H1 (cell line): ENCODE measurements at places on chromosomes 11 and 22.

DNA sequence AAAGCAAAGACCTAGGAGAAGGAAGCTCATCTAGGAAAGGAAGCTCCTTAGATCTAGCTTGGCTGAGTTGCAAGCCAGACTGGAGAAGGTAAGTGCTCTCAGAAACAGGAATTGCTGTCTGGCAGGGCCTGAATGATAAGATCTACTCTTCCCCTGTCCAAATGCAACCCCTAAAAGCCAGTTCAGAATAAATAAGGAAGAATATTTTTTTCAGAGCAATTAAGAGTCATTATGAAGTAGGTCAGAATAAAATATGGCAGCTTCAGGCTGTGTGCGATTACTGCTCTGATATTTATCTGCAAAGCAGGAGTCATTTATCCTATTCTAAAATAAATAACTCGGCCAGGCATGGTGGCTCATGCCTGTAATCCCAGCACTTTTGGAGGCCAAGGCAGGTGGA is 82.1 kb downstream of the PIWIL4 start:
- DNase-seq, result no peak

GRCh38 chr11:76174330-76174729 is 32.0 kb downstream of the WNT11 start:
- DNase-seq, result no peak

DNA sequence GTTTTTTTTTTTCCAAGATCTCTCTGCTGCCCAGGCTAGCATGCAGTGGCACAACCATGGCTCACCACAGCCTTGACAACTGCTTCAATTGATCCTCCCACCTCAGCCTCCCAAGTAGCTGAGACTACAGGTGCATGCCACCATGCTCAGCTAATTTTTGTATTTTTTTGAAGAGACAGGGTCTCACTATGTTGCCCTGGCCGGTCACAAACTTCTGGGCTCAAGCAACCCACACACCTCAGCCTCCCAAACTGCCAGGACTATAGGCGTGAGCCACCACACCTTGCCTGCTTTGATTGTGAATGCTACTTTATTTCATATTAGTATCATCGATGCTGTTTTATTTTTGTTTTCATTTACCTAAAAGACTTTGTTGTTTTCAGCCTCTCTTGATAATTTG is 81.5 kb upstream of the GNAZ start:
- DNase-seq, result no peak

GRCh38 chr11:134801570-134801969 is 389.5 kb upstream of the B3GAT1 start:
- DNase-seq, result no peak

DNA sequence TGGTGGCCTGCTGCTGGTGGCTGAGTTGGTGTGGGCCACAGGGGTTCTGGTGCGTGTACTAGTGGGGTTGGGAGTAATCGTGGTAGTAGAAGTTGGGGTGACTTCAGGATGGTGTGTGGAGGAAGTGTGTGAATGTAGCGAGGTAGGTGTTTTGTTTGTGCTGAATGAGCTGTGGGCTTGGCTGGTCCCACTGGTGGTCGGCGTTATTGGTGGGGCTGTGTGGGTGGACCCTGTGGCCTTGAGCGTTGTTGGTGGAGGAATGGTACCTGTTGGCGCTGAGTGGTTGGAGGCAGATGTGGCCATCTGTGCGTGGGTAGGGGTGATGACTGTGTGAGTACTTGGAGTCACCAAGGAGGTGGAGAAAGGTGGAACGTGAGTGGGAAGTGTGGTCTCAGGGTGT is 18.4 kb downstream of the MUC6 start:
- no peak for DNase-seq

DNA sequence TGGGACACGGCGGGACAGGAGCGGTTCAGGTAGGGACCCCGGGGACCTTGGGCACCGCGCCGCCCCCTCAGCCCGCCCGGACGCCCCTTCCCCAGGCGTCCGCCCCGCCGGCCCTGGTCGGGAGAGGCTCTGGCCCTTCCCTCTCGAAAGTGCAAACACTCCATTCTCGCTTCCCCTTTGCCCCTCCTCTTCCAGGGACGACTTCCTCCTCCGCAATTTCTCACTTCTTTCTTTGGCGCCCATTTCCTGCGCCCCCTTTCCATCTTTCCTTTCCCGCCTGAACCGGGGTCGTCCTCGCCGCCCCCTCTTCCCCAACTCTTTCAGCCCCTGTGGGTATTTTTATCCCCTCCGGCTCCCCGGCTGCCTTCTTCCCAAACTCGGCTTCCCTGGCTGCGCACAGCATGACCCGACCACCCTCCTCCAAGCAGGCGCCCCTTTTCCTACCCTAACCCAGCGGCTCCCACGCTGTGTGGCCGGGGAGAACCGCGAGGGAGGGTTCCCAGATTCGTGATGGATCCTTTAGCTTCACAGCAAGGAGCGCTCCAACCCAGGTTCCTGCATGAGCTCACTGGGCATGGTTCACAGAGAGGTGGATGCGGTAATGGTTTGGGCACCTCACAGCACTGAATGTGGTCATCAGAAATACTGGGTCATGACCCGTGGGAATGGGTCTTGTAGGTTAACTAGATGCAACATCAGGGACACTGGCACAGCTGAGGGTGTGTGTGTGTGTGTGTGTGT is 689 bp downstream of the RAB39A start:
- DNase-seq, result no peak

DNA sequence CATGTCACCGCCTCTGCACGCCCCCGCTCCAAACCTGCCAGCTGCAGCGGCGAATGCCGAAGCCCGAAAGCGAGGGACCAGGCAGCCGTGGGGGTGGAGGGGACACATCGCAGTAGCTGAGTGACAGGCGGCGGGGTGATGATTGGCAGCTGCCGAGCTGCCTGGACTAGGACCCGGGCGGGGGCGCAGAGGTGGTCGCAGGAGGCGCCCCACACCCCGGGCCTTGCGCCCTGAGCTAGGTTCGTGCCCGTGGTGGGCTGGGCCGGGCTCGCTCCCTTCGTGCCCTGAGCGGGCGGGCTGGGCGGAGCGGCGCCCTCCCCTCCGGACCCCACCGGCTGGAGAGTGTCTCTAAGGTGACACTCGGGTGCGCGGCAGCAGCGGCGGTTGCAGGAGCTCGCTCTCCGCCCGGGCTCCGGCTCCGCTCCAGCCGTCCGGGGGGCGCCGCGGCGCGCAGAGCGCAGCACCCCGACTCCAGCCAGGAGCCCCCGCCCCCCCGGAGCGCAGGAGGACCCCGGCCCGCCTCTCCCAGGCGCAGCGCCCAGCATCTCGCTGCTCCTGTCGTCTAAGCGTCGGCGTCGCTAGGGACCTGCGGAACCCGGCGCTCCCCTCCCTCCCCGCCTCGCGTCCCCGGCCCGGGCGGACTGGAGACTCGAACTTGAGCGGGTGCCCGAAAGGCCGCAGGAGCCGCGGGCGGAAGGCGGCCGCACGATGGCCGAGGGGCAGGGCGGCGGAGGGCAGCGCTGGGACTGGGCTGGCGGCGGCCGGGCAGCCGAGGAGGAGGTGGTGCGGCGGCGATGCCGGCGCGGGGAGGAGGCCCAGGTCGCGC is 14.5 kb upstream of the DGKZ start:
- no peak for DNase-seq

DNA sequence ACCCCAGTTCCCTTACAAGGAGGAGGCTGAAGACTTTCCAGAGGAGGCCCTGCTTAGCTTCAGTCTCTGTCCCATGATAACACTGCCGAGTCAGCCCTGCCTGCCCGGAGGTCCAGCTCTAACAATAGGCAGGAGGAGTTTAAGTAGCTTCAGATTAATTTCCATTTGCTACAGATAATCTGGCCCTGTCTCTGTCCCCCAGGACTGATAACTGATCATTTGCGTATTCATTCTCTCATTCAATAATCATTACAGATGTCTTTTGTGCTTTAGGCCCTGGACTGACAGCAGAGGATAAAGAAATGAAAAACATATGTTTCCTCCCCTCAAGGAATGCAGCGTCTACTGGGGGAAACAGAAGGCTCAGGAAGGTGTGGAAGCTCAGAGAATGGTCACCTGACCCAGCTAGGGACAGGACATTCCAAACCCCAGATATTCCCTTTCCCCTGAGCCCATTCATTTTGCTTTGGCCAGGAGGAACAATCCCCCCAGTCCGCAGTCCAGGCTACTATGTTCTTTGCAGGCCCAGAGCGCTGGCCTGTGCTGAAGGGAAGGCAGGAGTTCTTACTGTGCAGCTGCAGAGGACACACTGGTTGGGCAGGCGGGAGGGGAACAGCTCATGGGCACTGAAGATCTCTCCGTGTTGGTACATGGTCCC is 20.8 kb downstream of the CHRDL2 start:
- DNase-seq, result no peak

- DNase-seq, result no peak
Measured at GRCh38 chr22:37320726-37321677, 38.7 kb downstream of the CYTH4 start.

DNA sequence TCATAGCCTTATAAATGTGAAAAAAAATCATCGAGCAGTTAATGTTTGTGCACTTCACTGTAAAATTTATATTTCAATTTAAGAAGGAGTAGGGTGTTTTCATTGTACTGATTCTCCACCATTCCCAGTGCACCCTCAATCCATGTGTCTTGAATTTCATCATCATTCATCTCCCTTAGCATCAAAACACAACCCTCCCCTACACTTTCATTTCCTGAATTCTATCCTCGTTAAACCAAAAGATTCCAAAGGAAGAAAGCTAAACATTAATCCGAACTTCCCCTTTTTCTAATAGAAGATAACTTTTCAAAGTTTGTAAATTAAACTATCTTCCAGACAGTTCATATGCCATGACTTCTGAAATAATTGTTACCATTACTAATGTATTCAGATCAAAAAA is 34.1 kb upstream of the OR8B8 start:
- DNase-seq, result no peak

GRCh38 chr22:44330188-44330743 is 17.5 kb upstream of the SHISAL1 start:
- DNase-seq, result no peak

- peak; percentile 79 for DNase-seq
Measured at GRCh38 chr11:128694618-128695481, 978 bp downstream of the FLI1 start.

DNA sequence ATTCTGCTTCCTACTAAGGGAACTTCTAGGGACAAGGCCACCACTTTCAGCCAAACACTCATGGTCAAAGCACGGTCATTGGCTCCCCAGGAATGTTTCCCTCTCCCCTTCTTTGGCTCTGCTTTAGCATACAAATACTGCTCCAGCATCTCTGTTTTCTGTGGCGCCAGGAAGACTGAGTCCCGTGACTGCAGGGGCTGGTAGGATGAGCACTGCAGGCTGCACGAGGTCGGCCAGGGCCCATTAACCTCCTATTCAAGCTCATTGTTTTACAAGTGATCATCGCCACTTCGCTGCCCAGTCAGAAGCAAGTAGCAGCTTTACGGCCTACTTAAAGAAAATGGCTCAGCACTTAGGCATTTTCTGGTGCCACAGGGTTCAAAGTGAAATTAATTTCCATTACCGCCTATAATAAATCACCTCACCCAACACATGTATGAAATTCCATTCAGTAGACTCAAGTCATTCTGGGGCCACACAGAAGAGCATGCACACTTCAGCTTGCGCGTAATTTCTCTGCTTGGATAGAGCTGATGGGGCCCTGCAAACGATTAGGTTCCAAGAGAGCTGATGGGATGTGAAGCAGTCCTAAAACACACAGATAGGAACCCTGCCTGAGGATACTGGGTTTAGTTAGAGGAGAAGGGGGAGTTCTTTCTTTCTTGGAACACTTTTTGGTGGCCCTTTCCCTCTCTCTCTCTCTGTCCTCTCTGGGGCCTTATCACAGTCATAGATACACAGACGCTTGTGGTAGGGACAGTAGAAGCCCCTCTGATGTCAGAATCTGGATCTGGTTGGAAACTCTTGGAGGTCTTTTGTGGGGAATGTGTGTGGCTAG is 173.7 kb downstream of the KIF18A start:
- peak; percentile 59 for DNase-seq

DNA sequence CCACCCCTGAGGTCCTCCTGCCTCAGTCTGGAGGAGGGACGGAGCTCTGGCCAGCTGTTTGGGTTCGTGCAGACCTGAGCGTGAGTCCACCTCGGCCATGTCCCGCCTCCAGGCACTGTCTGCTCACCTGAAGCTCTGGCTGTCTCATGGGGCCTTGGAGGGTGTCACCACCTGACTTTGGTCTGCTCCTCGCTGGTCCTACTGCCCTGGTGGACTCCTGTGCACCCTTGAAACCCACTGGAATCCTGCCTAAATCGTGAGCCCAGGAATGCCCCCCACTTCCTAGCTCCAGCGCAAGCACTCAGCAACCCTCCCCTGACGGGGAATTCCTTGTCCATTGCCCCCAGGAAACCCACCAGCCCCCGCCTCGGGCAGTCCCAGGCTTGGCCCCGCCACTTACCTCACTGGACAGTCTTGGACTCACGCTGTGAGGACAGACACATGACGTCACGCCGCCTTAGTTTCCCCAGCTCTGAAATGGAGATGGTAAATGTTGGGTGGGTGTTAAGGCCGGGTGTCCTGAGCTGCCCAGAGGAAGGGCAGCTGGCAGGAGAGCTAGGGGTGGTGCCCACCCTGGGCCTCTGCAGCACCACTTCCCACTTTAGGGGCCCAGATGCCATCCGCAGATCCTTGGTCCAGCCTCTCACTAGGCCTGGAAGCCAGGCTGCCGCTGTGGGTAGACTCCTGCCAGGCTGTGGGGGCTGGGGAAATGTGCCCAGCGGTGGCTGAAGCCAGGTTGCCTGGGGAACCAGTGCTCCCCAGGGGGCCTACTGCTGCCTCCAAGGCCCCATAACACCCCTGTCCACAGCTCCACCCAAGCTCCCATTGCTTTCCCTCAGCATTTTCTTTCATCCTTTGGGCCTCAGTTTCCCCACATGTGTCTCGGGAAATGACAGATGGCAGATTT is 18.2 kb upstream of the TBX1 start:
- no peak for DNase-seq

DNA sequence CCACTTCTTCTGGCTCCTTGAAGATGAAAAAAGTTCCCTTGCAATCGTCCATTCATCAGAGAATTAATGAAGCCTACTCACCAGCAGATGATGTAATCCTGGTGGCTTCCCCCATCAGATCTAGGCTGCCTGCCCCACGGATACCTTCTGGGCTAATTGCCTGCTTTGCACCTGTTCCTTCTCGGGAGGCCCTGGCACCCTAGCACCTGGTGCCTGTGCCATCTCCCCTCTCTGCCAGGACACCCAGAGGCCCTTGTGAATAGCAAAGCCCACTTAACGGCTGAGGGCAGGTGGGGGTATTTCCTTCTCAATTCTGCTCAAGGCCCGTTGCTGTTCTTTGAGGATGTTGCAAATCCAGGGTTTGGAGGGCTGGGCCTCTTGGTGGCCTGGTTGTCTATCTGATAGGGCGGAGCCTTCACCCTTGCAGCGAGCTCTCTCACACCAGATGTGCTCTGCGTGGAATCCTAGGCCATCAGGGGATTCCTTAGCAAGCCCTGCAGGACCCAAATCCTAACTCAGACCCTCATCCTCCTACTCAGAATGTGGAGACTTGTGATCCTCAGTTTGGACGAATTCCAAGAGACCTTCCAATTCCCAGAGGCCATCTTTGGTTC is at the start of gene LMO2:
TSS of gene LMO2 (minus strand) at position 363 of the 614 bp plus-strand sequence. CDS start 22,360 bp downstream, outside the sequence.
- no peak for DNase-seq

- peak; percentile 73 for DNase-seq
Measured at GRCh38 chr11:64643256-64643881, 52.3 kb downstream of the SLC22A12 start.

- no peak for DNase-seq
Measured at GRCh38 chr11:82776377-82776776, 42.7 kb upstream of the FAM181B start.

- no peak for DNase-seq
Measured at GRCh38 chr11:118612378-118612777, 5.0 kb downstream of the PHLDB1 start.

- no peak for DNase-seq
Measured at GRCh38 chr22:43951391-43951790, 3.9 kb upstream of the SAMM50 start.
